ENCODE measurements at places on chromosomes 7 and 10.

DNA sequence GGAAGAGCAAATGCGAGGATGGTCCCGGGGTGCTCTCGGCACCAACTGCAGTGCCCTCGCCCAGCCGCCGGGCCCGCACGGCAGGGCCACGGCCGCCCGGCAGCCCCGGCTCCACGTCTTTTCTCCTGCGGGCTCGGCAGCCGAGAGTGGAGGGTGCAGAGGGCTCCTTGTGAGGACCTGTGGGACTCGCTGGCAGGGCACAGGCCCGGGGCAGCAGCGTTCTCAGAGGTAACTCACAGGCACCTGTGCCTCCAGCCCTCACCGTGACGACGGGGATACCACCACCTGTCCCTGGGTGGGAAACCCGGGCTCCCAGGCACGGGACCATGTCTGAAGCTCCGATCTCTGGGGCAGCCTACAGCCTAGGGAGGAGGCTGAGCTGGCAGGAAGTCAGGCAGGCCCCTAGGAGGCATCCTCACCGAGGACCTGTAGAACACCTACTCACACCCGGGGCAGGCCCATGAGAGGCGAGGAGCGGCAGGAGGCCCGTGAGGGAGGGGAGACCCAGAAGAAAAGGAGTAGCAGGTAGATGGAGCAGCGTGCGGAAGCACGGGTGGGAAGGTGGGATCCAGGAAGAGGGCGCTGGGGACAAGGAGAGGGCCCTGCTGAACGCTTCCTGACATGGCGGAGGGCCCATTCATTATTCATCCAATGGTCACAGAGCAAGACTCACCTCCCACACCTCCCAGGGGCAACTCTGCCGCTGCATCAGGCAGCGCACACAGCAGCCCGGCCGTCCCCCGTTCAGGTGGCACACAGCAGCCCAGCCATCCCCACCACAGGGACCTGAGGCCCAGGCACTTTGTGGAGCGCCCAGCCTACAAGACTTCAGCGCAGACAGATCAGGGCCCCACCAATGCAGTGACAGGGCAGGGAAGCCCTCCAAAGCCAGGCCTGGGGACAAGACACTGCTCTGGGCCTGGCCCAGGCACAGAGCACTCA, 244.9 kb downstream of the MAD1L1 start:
- no peak for DNase-seq

GRCh38 chr7:155491812-155492211, 33.9 kb downstream of the EN2 start:
- no peak for DNase-seq

DNA sequence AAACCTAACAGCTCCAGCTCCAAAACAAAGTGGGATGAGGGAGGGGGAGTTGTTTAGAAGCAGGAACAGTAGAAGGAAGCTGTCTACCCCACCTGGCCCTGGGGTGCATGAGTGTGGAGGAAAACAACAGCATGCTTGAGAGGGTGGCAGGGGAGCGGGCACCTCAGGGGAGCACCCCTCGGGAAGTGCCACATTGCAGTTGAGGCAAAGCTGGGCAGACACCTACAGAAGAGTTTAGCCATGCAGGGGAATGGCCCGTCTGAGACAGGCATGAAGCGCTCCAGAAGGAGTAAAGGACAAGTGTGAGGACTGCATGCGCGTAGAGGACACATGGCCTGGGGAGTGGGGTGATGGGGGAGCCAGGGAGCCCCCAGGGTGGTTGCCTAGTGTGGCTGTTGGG, 18.1 kb downstream of the CHAT start:
- DNase-seq = no peak

DNA sequence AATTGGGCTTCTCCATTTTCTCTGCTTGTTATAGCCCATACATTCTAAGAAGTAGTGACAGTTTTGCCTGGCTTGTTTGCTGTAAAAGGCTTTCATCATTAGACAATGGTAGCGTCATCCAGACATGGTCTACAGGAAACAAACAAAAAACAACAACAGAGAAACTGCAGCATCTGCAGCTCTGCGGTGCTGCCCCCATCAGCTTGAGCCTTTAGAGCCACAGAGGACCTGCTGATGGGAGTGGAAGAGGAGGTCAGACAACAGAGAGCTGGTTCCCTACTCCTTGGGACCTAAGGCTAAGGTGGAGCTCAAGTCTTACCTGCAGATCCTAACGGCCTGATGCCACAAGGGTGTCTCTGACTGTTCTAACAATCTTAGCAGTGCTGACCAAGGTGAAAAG, 3.1 kb downstream of the INA start:
- DNase-seq = no peak

GRCh38 chr10:58502956-58503355, 9.7 kb upstream of the BICC1 start:
- no peak for DNase-seq

GRCh38 chr7:22468609-22469008, 31.4 kb downstream of the STEAP1B start:
- no peak for DNase-seq
